ENCODE measurements at places on chromosomes 16 and 17.

DNA sequence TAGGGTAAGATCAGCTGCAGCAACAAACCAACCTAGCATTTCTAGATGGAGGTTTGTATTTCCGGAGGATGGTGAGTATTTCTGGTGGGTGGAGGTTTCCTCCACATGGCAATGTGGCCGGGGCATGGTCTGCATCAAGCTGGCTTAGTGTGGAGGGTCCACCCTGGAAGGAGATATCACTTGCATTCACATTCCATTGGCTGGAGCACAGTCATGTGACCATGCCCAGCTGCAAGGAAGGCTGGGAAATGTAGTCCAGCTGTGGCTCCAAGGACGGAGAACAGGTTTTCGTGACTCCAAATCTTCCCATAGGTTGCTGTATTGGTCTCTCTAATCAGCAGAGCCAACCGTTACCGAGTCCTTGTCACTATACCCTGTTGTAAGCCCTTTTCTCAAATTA, 68.7 kb downstream of the RAI1 start:
- peak; percentile 29 for DNase-seq

- DNase-seq: peak; percentile 26
Observed at GRCh38 chr16:1057252-1057932, 15.2 kb upstream of the SSTR5 start.

GRCh38 chr17:73278465-73279453, 17.1 kb upstream of the CPSF4L start:
- DNase-seq: no peak

DNA sequence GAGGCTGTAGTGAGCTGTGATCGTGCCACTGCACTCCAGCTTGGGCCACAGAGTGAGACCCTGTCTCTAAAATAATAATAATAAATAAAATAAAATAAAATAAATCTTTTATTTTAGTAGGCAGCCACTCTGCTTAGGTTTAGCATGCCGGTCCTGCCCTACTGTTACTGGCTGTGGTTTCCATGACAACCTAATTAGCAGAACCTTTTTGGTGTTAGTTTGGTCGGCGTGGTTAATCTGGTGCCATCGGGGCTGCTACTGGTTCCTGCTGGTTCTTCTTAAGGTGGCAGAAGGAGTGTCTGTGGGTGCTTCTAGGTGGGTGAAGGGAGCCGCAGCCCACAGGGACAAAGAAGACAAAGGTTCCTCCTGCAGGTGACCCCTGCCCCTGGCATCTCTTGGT, 37.8 kb upstream of the CBX4 start:
- DNase-seq: no peak

DNA sequence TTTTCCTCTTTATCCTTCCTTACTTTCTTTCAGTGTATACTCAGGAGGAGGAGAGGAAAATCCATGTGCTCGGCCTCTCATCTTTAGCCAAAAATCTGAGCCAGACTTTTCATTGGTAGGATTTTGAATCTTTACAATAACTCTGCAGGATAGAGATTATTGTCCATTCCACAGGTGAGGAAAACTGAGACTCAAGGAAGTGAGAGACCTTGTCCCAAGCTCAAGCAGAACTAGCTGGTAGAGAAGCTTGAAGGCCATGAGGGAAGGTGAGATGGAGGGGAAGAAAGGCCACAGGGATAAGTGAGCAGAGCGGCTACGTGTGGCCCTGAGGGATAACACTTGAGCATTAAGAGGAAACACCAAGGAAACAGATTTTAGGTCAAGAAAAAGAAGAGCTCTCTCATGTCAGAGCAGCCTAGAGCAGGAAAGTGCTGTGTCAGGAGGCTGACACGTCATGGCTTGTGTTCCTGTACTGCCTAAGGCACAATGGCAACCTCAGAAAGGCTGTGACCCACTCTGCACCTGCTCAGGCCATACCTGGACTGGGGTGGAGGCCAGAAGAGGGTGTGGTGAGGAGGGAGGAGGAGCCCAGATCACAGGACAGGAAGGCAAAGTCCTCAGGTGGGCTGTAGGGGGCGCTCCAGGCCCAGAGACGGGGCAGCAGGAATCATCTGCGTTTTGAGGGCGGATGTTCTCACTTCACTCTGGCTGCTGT, 11.9 kb downstream of the MT4 start:
- DNase-seq: peak; percentile 80

DNA sequence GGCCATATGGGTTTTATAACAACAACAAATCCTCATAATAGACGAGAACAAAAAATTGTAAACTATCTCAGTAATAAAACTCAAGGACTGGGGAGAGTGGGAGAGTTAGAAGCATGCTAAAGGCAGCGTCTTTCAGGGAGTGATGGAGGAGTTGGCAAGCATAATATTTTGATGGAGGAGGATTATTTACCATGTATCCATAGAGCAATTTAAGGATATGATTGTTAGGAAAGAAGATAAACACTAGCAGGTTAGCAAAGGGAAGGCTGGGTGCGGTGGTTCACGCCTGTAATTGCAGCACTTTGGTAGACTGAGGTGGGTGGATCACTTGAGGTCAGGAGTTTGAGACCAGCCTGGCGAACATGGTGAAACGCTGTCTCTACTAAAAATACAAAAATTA, 27.8 kb downstream of the BCL7C start:
- DNase-seq: no peak

GRCh38 chr17:58580671-58581070, 66.2 kb upstream of the MTMR4 start:
- no peak for DNase-seq

DNA sequence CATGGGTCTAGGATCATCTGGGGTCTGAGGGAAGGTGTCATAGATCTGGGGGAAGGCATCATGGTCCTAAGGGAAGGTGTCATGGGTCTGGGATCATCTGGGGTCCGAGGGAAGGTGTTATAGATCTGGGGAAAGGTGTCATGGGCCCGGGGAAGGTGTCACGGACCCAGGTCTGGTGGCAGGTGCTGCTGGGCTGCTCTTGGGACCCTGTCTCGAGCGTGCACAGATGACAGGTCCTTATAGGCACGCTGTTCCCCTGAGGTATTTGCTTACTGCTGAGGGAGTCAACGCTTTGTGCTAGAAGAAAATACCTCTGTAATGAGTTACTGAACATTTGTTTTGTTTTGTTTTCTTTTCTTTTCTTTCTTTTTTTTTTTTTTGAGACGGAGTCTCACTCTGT, 1.4 kb downstream of the RAB40C start:
- no peak for DNase-seq

GRCh38 chr16:8358937-8359336, 231.4 kb downstream of the TMEM114 start:
- no peak for DNase-seq

- no peak for DNase-seq
Observed at GRCh38 chr17:77924757-77925336, 33.7 kb upstream of the TNRC6C start.

- DNase-seq: no peak
Observed at GRCh38 chr17:2928294-2928890, 132.2 kb downstream of the RAP1GAP2 start.

GRCh38 chr16:30775392-30776188, 11.4 kb downstream of the ZNF629 start:
- peak; percentile 63 for DNase-seq

DNA sequence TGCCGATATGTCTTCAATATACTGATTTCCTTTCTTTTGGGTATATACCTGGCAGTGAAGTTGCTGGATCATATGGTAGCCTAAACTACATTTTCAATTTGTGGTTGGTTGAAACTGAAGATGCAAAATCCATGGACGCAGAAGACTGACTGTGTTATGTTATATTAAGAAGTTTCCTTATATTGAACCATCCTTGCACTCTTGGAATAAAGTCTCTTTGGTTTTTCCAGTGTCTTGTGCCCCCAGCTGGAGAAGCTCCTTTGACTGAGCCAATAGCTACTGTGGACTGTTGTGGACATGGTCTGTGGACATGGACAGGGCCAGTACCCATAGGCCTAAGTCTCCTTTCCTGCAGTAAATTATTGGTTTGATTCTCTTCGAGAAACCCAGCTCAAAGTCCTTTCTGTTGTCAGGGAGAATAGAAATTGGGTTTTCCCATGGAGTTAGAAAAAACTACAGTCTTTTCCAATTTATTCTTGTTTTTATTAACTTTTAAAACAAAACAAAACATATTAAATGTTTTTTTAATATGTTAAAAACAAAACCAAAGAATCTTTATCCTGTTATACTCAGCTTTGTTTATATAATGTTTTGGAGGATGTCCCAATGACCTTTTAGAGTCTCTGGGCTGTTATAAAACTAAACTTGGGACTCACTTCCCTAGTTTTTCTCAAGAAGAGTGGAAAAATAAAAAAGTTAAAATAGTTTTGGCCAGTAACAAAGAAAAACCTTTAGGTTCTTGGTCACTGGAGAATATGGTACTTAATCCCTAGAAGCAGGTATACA, 15.2 kb upstream of the IL34 start:
- no peak for DNase-seq

DNA sequence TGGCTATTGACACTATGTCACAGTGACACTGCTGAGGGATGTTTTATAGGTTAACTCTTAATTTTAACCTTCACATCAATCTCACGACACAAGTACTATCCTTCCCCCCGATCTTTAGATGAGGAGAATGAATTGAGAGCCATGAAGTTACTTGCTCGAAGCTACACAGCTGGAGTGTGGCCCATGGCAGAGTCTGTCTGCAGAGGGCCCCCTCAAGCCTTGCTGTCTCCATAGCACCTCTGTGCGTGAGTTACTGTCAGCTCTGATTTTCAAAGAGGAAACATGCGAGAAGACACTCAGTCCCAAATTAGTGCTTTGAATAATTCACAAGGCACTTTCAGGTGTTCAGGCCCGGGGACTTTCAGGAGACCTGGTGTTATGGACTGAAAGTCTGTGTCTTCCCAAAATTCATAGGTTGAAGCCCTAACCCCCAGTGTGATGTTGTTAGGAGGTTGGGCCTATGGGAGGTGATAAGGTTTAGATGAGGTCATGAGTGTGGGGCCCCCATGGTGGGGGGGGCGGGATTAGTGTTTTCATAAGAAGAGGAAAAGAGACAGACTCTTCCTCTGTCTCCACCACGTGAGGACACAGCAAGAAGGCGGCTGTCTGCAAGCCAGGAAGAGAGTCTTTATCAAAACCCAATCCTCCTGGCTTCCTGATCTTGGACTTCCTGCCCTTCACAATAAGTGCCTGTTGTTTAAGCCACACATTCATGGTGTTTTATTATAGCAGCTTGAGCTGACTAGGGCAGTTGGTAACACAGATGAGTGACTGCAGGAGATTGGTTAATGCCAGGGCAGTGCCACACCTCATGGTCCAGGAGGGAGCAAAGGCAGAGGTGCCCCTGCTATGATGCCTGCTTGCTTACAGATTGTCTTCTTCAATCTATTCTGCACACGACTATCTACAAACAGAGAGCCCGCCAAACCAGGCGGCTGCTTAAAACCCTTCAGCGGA, 281.8 kb downstream of the HAPSTR1 start:
- no peak for DNase-seq

DNA sequence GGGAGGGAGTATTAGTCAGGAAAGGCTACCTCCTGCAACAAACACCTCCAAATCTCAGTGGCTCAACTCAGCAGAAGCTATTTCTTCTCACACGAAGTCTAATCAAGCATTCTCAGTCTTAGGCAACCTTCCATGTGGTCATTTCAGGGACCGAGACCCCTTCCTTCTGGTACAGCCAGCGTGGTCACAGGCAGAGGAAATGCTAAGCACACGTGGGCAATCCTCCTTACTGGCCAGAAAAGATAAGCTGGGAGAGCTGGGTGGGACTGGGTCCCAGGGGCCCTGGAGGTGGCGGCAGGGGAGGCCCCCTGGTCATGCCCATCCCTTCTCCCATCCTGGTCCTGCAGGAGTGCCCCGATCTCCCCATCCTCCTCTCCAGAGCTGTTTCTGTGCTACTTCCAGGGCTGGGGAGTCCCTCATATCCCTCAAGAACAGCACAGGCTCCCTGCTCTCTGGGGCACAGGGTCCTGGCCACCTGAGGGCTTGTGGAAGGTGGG, 5.7 kb upstream of the CX3CL1 start:
- no peak for DNase-seq

DNA sequence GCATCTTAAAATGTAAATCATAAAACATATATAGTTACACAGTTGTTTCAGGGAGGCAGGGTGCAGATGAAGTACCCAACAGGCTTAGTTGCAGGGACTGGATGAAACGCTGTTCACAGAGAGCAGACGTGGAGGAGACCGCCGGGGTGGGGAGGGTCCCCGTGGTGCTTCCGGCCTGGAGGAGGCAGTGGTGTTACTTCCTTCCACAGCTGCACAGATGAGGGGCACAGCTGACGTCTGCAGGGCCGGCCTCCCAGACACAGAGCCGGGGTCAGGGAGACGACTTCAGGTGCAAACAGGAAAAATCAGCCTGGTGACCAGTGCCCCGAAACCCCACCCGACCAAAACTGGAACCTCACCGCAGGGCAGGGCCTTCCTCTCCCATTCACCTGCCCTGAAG, 17.1 kb downstream of the SPIRE2 start:
- DNase-seq: no peak

- no peak for DNase-seq
Observed at GRCh38 chr16:46932802-46933201, 40.7 kb downstream of the DNAJA2 start.

- no peak for DNase-seq
Observed at GRCh38 chr17:43860927-43861622, 14.1 kb downstream of the CD300LG start.

DNA sequence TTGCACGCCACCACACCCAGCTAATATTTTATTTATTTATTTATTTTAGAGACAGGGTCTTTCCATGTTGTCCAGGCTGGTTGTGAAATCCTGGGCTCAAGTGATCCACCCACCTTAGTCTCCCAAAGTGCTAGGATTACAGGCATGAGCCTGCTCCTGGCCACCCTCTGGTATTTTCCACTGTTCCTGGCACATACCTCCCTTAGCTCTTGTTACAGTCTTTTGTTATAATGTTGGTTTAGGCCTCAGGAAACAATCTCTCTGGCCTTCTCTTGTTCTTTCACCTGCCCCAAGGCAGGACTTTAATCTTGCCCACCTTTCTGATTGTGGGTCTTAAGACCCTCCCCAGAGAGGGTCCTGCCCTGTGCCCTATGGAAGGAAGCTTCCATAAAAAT, 3.6 kb upstream of the CYTH1 start:
- no peak for DNase-seq

DNA sequence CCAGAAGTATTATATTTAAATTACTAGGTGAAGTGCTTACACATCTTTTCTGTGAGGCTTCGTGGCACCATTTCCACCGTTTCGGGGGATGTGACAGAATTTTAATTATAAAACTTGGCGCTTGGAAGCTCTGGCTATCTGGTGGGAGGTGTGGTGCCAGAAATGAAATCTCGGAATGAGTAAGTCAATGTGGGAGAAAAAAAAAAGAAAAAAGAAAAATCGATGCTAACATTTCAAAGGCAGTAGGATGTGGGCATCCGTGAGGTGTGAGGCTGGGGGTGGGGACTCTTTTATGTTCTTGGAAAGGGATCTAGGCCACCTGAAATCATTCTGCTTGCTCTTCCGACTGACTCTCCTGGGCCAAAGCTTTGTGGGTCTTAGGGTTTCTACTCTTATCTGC, 21.9 kb downstream of the CPPED1 start:
- no peak for DNase-seq
